ENCODE measurements at places on chromosomes 5 and 9. TPM values are rescaled to one million over a fixed set of nuclear protein-coding genes. Genes with fewer than 3 reads are reported as not detected.

DNA sequence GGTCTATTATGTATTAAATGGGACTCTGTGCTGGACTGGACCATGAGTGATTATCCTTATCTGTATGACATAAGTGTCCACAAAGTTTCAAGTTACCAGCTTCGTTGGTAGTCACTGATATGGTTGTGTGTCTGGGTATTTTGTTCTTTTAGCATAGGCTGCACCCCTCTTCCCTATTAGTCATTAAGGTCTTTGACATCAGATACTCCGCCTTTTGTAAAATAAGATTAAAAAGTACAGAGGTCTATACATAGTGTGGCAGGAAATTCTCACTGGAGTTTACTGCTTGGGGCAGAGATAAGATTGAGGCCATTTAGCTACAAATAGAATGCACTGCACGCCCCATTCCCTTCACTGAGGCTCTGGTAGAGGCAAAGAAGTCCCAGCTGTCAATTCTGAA is 99.4 kb downstream of the TMEM215 start:
- DNase-seq: no peak

- no peak for DNase-seq
Measured at GRCh38 chr5:71492817-71493615, 37.6 kb downstream of the BDP1 start.

GRCh38 chr5:59238126-59238902 is 655.2 kb downstream of the PDE4D start:
- no peak for DNase-seq

- DNase-seq: no peak
Measured at GRCh38 chr5:54090495-54091120, 219.8 kb downstream of the ARL15 start.

DNA sequence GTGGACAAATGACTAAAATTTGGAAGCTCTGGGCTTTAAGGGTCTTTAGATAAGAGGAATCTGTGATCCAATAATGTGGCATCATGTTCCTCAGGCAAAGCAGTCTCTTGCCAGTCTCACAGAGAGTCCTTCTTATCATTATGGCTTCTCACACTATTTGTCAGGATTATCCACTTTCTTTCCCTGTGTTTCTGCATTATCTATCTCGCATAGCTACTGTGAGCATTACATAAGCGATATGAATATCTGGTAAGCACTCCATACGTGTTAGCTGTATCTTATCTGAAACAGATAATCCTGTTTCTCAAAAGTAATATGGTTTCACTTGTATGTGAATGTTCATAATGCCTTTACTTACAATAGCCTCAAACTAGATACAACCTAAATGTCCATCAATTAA is 9.6 kb downstream of the MCC start:
- DNase-seq: no peak

- no peak for DNase-seq
Measured at GRCh38 chr9:82890401-82890800, 172.5 kb downstream of the RASEF start.

DNA sequence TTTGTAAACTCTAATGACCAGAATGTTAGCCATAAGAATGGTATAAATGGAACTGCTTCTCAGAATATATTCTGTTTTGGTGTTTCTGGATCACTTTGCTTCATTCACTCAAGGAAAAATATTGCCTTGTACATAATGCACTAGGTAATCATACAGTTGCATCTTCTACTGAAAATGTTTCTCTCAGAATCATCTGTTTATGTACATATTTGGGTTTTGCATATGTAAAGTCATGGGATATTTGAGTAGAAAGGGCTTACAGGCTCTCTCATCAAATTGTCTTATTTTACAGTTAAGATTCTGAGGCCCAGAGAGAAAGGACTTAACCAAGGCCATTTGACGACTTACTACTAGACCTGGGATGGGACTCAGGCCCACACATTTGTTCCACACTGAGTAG is 97.8 kb upstream of the PALM2AKAP2 start:
- no peak for DNase-seq

DNA sequence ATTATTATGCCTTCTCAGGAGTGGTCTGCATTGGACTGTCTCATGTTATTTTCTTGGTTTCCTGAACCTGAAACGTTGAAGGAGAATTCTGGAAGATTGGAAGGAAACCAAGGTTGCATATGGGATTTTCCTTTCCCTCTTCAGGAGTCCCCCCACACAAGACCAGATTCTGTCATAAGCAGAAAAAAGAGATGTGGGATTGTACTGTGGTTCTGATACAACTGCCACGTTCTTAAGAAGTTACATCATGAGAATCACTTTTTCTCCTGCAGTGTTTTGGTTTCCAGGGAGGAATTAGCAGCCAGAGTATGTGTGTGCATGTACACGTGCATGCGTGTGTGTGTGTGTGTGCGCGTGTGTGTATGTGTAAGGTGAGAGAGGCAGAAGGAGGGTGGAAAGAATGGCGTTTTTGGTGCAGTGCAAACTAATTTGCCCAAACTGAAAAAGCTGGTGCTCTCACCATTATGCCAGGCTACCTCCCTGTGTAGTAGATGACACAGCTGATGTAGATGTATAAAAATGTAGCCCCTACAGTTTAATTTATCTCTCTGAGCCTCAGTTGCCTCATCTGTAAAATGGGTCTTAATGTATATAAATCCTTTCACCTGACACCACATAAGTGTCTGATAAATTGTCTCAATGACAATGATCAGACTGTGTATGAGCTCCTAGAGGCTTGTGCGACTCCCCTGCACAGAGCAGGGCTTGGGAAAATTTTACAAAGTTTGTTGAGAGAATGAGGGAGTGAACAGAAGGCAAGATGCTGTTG is 38.6 kb downstream of the RALGPS1 start:
- DNase-seq: no peak

DNA sequence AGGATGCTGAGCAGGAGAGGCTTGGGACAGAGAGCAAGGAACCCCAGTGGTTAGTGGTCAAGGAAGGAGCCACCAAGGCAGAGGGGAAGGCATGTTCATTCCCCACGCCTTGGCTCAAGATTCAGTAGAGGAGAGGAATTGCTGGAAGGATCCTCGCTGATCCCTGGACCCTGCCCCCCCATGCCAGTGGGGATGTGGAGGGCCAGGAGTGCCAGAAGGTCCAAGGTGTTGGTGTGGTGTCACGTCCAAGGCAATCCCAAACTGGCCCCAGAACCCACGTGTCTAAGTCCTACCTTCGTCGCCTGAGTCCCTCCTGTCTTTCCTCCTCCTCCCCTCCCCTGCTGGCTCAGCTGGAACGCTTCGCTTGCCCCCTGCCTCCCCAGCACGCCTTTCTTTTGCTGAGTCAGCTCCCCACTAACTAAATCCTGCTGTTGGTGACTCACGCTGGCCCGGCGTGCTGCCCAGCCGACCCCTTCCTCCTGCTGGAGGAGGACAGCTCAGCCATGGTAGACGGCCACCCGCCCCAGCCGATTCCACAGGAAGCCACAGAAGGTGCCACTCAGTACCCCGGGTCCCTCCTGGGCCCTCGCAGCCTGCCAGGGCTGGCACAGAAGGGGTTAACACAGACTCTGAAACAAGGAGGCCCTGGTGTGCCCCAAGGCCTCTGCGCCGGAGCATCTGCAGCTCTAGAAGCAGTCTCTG is 37.6 kb upstream of the ORM1 start:
- no peak for DNase-seq

GRCh38 chr9:96088510-96088909 is 213.0 kb downstream of the ERCC6L2 start:
- DNase-seq: no peak

- DNase-seq: no peak
Measured at GRCh38 chr9:98211260-98211659, 18.8 kb upstream of the CORO2A start.

- no peak for DNase-seq
Measured at GRCh38 chr5:117107859-117108258, 533.2 kb upstream of the SEMA6A start.

DNA sequence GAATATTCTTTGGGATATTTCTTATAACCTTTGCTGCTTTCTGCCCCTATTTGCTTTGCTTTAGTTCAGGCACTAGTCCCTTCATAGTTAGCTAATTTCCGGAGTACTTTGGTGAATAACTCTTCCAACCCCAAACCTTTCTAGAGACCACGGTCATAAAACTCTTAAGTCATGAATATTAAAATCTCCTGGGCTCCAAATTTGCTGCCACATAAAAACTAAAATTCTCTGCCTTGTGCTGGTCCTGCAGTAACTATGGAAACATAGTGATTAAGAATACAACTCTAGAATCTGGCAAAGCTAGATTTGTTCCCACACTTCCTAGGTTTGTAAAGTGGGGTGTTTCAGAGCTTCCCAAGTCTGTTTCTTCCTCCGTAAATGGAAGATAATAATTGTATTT is 10.0 kb upstream of the ACTBL2 start:
- no peak for DNase-seq

DNA sequence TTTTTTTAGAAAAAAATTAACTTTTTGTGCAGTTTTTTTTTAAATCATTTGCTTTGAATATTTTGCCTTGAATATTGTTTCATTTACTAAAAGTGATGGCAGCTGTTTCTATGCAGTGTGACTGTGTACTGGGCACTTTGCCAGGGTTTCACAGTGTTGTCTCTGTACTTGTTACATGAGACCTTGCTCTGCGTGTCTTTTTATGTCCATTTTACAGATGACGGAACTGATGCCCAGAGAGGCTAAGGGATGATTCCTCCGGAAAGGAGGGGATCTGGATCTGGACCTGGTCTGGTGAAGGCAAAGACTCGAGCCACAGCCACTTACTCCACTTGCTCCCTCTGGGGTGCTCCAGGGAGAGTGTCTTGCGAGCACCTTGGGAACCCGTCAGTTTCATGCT is 124.8 kb upstream of the PTCH1 start:
- no peak for DNase-seq

GRCh38 chr9:18423791-18424531 is 50.0 kb upstream of the ADAMTSL1 start:
- no peak for DNase-seq

DNA sequence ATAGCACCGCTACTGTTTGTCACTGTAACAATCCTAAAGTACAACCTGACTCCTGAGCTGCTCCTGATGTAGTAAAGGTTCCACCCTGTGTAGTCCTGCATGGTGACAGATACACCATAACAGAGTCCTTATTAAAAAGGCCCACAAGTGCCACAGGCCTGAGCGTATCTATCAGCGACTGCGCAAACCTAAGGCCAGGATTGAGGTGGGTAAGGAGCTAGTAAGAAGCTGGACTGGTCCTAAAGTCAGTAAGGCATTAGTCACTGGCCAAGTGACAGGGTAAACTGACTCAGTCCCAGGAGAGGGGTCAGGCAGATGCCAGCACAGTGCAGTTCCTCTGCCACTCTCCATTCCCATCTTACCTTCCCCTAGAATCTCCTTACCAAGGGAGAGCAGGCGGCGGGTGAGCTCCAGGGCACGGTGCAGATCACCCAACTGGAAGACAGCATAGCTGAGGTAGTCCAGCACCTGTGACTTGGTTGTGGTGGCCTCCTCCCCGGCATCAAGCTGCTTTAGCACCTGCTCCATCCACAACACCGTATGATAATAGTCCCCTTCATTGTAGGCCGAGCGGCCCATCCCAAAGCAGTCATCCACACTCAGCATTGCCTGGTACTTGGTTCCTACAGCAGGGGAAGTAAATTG is 17.6 kb downstream of the P4HA2 start:
- DNase-seq: no peak

GRCh38 chr9:93699650-93700049 is 123.3 kb downstream of the PHF2 start:
- DNase-seq: no peak

The LPAR1 gene
- 11.3 TPM for total RNA-seq

The LHX6 gene
- not detected for total RNA-seq

The UTP15 gene
- total RNA-seq: 32.4 TPM

The CATSPER3 gene
- total RNA-seq: 0.54 TPM

The FREM1 gene
- total RNA-seq: 57.7 TPM

The TPM2 gene
- total RNA-seq: 168 TPM

The PCDHGB1 gene
- 2.8 TPM for total RNA-seq

The KIF4B gene
- total RNA-seq: not detected

The SUSD3 gene
- total RNA-seq: not detected

The TERT gene
- total RNA-seq: 5.6 TPM

The SLC25A2 gene
- total RNA-seq: 0.72 TPM

The LCN1 gene
- not detected for total RNA-seq

The CYLC2 gene
- total RNA-seq: not detected

The LHX3 gene
- not detected for total RNA-seq

The PCDH1 gene
- total RNA-seq: 17.3 TPM

The DMGDH gene
- total RNA-seq: not detected

The BNC2 gene
- 4.5 TPM for total RNA-seq
